AG10803 (cell line): ENCODE measurements at places on chromosomes 2 and 18.

GRCh38 chr18:31973929-31974546 lies 31.1 kb upstream of the TRAPPC8 start:
- no peak for DNase-seq

GRCh38 chr2:81942136-81942680 lies 1637.7 kb upstream of the LRRTM1 start:
- no peak for DNase-seq

GRCh38 chr2:65917986-65918385 lies 485.6 kb upstream of the SPRED2 start:
- no peak for DNase-seq

- DNase-seq = no peak
Observed at GRCh38 chr18:48645427-48646002, 106.7 kb downstream of the CTIF start.

DNA sequence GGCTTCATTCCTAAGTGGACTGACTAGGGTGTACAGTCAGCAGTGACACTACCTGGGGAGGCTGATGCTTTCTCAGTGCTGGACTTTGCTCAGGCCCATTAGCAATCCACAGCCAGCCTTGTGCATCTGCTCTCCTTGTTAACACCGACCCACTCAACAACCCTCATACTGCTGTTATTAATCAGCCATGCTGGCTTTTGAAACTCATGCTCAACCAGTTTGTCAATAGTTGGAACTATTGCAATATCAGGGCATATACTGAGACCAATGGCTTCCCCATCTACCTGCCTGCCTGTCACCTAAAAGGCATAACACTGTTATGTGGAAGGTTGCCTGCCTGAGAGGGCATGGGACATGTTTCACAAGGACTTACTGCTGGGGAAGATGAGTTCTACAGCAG lies 39.4 kb downstream of the GAD1 start:
- DNase-seq = no peak

GRCh38 chr2:170098626-170099312 lies 79.2 kb upstream of the MYO3B start:
- no peak for DNase-seq

DNA sequence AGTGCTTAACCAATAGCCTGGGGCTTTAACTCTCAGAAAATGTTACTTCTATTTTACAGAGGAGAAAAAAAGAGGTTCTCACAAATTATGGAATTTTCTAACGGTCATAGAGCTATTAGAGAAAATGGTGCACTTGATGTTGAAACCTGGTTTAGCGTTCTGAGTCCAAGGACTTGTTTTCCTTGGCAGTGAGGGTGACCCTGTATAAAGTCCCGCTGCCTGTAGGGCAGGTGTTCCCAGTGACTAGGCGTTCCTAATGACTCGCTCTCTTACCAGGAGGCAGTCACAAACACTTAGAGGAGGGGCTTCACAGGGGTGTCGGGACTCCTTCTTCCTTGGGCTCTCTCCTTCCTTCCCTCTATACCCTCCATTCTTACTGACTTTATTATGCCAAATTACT lies 175.8 kb downstream of the ACTR3 start:
- no peak for DNase-seq

GRCh38 chr2:200263279-200263678 lies 43.2 kb upstream of the SPATS2L start:
- DNase-seq = no peak

GRCh38 chr2:43748333-43748732 lies 25.5 kb upstream of the DYNC2LI1 start:
- no peak for DNase-seq

DNA sequence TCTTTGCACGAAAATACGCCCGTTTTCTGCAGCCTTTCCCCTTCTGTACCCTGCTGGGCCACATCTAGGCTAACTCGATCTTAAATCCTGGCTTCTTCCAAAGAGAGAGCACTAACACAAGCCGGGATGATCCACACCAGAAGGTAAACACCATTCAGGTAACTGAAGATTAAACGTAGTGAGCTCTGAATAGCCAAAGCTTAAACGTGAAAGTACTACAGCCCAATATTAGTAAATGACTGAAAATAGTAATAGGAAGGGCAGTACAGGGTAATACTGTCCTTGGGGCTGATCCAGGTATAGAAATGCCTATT lies 422 bp upstream of the MRPL53 start:
- DNase-seq = no peak

DNA sequence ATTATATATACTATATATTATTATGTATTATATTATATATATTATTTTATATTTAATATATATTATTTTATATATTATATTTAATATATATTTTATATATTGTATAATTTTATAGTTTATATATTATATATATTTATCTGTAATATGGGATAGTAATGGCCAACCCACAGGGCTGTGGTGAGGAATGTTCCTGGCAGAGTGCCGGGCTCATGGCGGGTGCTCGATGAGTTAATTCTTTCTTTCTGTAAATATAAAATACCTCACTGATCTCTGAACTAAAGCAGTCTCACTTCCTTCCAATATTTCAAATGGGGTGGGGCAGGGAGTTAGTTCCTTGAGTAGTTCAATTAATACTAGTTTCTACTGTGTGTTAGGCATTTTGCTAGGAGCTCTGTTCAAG lies 389.4 kb downstream of the TSN start:
- DNase-seq = no peak

DNA sequence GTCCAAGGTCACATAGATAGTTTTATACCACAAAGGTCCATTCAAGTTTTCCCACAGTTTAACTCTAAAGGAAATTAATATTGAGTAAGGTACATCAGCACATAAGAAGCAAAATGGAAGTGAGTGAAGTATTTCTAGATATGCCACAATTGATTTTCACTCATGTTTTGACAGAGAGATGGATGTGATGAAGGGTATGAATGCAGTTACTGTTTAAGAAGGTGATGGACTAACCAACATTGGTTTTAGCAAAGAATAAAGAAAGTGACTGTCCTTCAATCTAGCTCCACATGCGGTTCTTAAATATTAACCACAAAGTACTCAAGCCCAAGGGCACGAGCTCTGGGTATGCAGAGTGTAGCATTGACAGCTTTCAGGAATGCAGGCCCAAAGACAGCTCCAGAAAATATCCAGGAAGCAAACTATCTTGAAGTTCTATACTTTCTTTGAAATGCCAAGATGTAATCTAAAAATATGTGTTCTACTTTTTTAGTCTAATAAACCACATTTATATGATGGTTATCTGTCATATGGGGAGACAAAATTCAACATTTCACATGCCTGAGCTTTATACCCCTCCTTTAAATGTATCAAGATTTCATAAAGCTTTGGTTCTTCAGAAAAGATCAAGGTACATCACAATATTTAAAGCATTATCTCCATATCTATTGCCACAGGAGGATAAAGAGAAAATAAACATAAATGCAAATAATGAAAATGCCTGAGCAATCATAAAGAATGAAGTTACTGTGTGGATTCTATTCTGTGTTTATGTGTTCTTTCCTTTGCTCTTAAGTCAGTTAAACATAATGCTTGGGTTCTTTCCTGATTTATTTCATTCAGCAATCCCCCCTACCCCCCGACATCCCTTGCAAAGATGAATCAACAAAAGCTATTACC lies 6.7 kb upstream of the SCN1A start:
- no peak for DNase-seq

GRCh38 chr2:98372121-98372520 lies 25.9 kb downstream of the CNGA3 start:
- no peak for DNase-seq

DNA sequence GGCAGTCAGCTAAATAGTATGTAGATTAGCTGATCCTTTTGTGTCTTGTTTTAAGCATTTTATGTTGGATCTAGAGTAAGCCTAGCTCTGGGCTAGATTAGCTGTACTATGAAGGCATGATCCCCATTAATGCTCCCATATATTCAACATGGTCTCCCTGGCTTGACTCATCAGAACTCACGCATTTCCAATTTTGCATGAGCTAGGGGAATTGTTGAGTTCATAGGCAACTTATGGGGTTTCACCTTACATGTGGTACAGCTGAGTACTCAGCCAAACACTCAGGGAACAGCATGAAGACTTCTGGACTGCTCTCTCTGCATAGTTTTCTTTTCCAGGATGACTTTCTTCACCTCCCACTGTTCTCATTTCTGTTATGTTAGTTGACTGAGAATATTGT lies 248.2 kb downstream of the TMX3 start:
- DNase-seq = no peak

DNA sequence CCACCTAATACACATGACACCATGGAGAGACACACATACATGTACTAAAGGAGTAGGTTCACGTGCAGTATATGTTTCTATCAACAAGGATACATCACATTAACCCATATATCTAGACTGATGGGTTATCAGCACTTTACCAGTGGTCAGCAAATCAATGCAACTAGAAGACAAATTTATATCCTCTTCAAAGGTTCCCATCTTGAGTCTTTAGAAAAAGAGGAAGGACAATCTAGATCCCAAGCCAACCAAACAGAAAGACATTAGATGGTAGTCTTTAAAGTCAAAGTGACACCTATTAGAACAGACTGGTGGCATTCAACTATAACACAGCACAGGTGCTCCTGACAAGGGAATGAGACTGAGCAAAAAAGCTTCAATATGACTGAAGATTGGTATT lies 13.8 kb upstream of the SERTAD2 start:
- no peak for DNase-seq

- no peak for DNase-seq
Observed at GRCh38 chr18:22176420-22177326, 7.3 kb downstream of the GATA6 start.

- DNase-seq = no peak
Observed at GRCh38 chr2:115083711-115084110, 641.3 kb downstream of the DPP10 start.

DNA sequence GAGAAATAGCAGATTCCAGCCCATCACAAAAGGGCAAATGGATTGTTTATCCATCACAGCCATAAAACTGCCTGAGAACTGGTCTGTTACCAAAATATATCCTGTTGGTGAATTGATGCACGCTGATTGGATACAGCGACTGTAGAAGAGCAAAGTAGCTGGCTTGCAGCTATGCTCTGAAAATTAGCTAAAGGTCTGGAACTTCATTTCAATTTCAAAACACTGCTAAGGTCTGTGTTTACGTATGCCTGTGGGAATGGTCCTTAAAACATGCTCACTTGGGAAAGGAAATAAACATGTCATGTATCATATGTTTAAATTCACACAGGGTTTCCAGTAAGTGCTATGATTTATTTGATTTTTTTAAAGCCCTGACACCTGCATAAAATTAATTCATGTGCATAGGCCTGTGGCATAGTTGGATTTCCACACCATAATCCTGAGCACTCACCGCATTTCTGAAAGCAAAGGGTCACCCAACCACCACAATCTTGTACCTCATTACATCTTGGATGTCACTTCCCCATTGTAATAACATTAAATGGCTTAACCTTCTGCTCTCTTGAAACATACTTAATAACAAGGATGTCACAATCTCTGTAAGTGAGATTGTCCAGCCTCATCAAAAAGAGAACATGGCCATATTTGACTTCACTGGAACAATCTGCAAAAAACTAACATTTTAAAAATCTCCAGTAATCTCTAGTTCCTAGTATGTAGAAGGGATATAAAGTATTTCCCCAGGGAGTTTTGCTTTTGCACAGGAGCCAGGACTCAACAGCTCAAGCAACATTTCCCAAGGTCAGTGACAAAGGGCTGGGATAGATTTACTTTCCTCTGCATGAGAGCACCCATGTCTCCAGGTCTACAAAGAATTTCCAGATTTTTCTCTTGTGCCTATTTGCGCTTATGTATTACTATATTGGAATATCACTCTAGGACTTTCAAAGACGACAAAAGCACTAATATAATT lies 109.8 kb downstream of the FARSB start:
- DNase-seq = no peak

DNA sequence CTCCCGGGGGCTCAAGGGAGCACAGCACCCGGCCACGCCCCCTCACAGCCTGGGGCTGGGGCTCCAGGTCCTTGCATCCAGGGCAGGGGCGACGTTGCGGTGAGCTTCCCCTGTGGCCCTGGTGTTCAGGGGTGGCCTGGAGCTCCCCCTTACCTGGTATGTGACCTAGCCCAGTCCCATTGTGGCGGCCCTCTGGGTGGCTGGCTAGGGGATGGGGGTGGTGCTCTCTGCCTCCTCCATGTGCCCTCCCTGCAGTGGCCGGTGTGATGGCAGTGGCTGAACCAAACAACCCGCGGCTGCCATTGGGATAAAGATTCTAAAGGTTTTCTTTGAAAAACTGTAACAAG lies 288.3 kb downstream of the RDH14 start:
- DNase-seq = no peak
